T-helper 17 cell (primary cell): ENCODE measurements at places on chromosomes 4 and X. TPM values are rescaled to one million over a fixed set of nuclear protein-coding genes. Genes with fewer than 3 reads are reported as not detected.

GRCh38 chr4:2763511-2763967 is 7.4 kb upstream of the TNIP2 start:
- DNase-seq, result no peak

GRCh38 chr4:162241857-162242256 is 78.1 kb upstream of the FSTL5 start:
- no peak for DNase-seq

DNA sequence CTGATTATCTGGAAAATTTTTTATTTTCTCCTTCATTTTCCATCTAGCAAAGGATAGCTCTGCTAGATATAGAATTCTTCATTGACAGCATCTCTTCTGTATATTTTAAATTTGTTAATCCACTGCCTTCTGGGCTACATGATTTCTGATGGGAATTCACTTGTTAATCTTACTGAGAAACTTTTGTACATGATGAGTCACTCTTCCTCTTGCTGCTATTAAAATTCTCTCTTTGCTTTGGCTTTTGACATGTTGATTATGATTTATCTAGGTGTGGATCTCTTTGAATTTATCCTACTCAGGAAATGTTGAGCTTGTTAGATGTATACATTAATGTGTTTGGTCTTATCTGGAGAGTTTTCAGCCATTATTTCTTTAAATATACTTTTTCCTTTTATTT is 27.5 kb downstream of the OR13H1 start:
- DNase-seq, result no peak

DNA sequence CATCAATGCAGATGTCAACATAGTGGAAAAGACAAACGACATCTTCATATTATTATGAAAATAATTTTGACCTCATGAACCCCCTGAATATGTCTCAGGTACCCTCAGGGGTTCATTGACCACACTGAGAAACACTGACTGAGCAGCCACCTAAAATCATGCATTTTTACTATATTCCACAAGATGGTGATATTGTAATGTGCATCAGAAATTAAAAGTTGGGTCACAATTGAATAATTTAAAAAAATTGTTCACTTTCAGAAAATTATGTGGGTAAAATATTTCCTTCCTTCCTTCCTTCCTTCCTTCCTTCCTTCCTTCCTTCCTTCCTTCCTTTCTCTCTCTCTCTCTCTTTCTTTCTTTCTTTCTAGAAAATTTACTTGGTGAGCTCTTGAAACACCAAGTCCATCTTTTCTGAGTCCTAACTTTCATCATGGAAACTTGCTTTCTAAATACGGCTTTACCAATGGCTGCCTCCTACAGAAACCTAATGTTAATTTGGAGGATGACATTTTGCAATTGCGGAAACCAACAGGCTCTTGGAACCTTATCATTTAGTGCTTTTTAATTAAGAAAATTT is 103.6 kb downstream of the RTL3 start:
- DNase-seq, result no peak

DNA sequence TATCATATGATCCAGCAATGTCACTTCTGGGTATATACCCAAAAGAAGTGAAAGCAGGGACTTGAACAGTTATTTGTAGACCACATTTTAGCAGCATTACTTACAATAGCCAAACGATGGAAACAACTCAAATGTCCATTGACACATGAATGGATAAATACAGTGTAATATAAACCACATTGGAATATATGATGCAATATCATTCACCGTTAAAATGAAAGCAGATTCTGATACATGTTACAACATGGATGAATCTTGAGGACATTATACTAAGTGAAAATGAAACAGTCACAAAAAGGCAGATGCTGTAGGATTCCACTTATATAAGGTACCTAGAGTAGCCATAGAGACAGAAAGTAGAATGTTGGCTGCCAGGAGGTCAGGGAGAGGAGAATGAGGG is 130.5 kb upstream of the SMAD1 start:
- DNase-seq, result no peak

DNA sequence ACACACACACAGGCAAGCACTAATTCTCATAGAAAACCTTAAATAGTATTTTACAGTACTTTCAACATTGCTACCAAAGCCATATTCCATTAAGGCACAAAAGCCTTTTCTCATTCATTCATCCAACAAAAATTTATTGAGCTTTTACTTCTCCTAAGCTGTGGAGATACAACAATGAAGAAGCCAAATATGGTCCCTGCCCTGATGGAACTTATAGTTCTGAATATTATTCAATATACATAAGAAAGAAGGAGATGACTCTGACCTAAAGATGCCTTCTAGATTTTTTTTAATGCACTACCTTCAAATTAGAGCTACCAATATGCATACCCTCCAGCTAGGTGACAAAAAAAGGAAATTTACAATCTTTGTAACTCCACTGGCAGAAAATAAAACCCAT is 90.0 kb upstream of the WDR44 start:
- DNase-seq, result no peak

DNA sequence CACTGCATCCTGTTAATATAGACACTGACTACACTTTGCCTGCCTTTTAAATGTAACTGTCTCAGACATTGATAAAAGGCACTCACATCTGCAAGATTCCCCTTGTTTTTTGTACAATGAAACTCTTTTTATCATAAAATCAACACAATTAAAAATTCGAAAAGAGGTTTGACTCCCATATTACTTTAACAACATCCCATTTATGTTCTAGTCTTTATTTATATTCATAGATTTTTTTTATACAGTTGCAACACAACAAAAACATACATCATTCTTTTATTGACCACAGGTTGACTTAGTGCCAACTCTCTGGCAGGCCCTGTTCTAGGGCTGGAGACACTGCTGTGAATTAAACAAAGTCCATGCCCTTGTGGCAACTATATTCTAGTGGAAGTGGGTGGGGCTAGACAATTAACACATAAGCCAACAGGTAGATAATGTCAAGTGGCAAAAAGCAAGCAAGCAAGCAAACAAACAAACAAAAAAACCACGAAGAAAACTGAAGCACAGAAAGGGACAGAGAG is 36.8 kb downstream of the ANK2 start:
- no peak for DNase-seq

DNA sequence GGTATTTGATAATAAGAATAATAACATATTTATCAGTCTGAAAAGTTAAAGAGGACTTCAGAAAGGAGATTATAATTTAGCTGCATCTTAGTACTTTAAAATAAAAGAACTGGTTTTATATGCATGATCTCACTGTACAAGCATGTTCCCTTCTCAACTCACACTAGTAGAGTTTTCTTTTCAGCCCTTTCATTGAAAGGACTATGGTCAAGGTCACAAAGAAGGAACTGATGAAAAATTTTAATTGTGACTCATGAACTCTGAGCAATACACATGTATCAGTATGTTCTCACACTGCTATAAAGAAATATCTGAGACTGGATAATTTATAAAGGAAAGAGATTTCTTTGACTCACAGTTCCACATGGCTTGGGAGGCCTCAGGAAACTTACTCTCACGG is 73.7 kb upstream of the NDST4 start:
- DNase-seq, result no peak

DNA sequence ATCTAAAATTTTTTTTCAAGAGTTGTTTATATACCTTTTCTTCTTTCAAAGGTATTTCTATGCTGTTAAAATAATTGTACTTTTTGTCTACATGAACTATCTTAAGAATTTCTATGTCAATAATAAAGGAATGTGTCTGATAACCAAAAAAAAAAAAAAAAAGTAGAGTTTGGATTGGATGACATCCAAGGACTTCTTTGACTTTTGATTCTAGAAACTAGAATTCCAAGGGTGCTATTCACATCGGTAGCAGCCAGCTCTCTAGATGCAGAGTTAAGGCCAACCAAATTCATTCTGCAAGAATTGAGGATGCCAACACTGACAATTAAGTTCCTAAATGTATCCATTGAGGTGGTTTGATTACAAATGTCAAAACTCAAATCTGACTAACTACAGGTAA is 42.0 kb upstream of the PRKG2 start:
- no peak for DNase-seq

DNA sequence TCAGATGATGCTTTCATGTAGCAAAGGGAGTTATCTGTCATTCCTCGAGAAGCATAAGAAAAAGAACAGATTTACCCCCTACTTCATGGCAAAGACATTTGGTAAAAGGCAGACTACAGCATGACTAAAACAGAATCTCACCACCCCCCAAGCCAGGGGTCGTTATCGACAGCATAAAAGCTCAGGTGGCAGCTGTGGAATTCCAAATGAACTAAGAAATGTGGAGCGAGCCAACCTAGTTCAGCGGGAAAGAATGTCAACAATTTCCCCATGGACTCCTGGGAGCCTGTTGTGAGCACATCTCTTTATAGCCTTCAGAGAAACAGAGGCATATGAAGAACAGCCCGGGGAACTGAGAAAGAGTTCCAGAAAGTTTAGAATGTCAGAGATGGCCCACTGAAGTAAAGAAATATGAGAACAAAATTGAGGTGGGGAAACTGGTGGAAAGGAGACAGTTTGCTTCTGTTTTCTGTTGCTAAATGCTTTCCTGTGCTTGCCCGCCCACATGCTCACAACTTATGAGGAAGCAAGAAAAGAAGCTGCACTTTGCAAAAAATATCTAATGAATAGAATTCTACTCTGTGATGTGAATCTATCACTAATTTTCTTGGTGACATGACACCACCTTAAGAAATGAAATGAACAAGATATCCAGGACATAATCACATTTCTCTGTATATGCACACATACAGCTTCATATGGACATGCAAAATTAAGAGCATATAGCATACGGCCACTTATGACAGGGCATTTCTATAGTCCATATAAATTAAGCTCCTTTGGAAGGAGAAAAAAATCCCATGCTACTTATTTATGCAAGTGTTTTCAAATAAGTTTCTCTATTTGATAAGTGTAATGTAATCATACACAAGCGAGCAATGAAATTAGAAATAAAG is 135.3 kb upstream of the MID1 start:
- DNase-seq, result no peak

DNA sequence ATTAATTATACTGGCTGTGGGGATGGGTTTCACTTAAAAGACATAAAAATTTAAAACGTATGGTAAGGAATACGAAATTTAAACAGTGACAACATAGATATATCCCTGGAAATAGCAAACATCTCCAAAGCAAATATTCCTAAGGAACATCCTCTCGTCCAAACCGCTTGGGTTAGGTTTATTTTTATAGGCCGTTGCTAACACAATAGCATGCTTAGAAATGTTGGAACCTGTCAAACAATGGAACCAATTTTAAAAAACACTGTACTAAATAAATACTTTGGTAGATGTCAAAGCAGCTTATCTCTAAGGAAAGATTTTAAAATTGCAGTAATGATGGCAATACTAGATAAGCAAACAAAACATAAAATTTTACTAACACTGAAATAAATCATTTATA is 45.4 kb downstream of the SEC24D start:
- no peak for DNase-seq

NRK gene
- total RNA-seq, result not detected

ADAM29 gene
- not detected for total RNA-seq
